ENCODE measurements at places on chromosomes 11 and 22.
A peak's percentile ranks its signal among the peaks of the same experiment; 100 is the strongest.

- DNase-seq = no peak
Observed at GRCh38 chr11:12834166-12834565, 159.9 kb downstream of the TEAD1 start.

DNA sequence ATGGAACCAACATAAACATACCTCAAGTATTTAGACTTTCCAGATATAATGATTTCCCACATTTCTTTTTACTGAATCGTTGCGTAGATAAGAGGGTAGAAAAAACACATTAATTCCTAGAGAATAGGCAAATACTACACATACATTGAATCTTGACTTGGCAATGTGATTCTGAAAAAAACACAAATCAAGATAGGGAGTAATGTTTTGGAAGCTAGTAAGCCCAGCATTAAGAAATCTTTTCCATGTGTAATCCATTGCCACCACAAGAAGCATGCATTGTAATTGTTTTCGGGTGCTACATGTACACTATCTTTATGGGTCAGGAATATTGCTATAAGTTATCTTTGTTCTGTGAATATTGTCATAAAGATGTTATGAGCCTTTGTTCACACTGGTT is 269.8 kb upstream of the PDGFD start:
- no peak for DNase-seq

- DNase-seq = peak; percentile 40
Observed at GRCh38 chr22:31829505-31829904, 75.7 kb downstream of the DEPDC5 start.

DNA sequence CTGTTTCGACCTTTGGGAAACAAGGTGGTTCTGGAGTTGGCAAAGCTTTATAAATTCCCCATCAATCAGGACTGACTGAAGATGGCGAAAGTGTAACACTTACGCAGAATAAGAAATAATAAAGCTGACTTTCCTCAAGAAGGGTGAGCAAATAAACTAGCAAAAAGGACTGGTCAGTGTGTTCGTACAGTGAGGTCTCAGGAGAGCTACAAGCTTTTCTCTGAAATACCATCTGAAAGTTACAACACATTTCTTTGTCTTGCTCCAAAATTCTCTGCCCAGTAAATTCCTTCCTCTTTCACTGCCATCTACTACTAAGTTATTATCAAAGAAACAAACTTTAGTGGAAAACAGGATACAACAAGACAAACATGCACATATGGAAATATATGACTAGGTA is 13.4 kb downstream of the PITPNB start:
- no peak for DNase-seq

DNA sequence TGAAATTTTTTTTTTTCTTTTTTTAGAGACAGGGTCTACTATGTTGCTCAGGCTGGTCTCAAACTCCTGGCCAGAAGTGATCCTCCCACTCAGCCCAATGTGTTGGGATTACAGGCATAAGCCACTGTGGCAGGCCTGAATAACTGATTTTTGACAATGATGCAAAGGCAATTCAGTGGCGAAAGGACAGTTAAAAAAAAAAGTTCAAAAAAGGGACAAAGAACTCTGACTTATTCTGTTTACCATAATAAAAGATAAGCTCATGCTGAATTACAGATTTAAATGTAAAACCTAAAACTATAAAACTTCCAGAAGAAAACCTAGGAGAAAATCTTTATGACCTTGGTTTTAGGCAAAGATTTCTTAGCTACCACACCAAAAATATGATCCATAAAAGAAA is 48.9 kb downstream of the ATG16L2 start:
- no peak for DNase-seq

DNA sequence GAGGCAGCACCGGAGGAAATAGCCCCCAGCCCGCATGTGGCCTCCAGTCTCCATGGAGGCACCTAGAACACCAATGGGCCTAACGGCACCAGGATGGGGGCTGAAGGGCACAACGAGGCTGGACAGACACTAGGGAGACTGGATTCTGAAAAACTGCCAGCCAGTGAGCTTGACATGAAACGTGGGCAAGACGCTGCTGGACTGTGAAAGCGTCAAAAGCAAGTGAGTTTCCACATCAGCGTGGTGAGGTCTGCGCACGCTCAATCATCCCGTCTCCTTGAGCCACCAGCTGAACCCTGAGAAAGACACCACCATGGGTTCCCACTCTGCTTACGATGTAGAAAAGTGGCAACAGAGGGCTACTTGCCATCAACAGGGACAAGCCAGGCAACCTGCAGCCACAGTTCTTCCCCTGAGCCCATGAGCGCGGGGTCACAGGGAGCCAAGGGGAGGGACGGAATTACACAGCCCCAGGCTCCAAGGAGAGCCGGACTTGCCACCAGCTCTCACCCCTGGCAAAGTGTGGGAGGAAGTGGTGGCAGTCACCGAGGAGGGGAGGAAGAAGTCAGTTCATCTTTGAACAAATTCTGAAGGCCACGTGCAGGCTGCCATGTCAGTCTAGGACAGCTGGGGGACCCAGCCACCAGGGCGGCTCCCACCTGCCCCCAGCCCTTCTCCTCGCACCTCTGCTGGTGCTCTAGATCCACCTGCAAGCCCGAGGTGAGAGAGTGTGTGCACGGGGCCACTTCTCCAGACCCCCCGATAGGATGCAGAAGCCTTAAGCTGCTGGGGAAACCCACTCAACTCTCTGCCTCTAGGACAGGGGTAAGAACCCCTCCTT is 131.1 kb downstream of the MPPED1 start:
- DNase-seq = no peak

- no peak for DNase-seq
Observed at GRCh38 chr22:35997438-35997837, 31.2 kb downstream of the RBFOX2 start.

GRCh38 chr22:36144886-36145541 is 15.5 kb downstream of the APOL3 start:
- DNase-seq = no peak

DNA sequence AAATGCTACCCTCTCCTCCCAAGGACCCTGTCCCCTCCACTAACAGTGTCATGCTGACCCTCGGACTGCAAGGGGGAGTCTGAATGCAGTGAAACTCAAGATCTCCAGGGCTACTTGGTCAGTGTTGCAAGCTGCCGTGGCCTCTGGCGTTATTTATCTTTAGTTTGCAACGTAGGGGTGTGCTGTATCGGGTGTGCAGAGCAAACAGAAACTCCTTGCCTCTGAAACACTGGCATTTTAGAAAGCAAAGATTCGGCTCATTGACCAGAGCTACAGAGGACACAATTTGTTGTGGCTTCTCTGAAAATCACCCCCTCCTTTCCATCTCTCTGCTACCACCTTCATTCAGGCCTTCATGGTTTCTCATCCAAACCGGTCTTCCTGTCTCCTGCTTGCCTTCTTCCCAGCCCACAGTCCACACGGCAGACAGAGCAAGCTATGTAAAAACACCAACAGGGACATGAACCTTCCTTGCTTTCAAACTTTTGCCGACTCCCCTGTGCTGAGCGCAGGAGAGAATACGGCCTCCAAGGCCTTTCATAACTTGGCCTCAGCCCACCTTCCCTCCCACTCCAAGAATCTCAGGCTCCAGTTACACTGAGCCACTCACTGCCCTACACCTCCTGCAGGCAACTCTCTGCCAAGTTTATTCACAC is 14.9 kb downstream of the FZD4 start:
- DNase-seq = no peak

DNA sequence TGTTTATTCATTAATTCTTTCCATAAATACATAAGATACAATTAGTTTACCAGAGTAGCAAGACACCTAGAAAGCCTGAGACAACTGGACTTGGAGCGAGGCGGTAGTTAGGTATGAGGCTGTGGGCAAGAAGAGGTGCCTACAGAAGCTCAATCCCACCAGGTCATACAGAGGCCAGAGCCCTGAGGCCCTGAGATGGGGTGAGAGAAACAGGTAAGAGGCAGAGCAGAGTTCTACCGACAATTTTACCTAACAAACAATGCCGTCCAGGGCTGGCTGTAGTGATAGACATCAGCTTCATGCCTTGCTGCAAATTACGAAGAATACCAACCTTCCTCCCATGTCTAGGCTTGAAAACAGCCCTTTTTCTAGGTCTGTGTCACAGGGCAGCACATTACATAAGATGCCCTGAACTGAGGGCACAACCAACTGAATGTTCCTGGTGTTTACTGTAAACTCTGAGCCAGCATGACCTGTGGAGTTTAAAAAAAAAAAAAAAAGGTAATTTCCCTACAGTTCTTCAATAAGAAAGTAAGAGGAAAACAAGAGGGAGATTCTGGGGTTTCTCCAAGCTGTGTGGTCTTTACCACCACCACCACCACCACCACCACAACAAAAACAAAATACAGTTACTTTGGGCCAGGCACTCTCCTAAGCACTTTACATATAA is 105.8 kb downstream of the GAB2 start:
- DNase-seq = no peak

DNA sequence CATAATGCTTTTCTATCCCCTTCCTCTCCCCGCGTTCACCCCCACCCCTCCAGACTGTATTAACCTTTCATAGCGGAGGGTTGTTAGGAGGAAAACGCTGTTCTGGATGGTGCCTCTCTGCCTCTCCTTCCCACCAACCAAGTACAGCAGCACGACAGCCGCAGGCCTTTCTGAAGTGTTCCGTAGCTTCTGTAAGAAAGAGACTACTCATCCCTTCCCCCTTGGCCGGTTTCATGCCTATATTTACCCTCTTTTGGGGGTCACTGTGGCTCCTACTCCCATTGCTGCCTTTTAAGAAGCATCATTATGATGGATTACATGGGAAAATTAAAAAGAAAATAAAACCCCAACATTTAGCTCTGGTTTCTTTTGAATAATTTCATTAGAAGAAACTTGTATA is 46.5 kb downstream of the ZBTB16 start:
- no peak for DNase-seq

GRCh38 chr11:84819537-84819936 is 807.6 kb downstream of the DLG2 start:
- DNase-seq = no peak

DNA sequence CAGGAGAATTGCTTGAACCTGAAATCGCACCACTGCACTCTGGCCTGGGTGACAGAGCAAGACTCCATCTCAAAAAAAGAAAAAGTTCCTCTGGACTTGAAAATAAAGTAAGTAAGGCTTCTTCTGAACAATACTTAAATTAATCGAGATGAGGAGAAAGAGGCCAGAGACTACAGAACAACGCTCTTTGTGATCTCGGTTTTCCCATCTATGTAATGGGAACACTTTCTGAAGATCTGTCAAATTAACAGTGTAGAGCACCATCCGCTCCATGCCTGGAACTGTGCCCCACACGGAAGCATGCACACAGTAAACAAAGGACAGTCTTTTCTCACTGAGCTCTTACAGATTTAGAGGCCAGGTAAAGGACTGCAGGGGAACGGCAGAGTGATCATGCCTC is 9.1 kb downstream of the AP1B1 start:
- no peak for DNase-seq

DNA sequence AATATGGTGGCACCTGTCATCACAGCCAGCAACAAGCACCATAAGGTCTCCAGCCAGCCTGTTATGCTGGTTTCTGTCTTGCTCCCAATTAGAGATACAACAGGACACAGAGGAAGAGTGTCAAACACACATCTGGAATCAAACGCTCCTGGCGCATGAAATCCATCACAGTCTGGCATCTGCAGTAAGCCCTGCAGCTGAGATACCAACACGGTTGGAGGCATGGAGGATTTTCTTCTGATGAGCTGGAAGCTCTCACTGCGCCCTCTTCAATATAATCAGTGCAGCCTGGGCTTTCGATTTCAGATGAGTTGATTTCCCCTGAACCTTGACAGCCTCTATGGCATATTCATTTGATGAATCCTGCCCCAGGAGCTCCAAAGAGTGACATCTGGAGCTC is 27.8 kb upstream of the CARS1 start:
- no peak for DNase-seq

- DNase-seq = no peak
Observed at GRCh38 chr11:61609980-61610366, 29.1 kb upstream of the SYT7 start.

- no peak for DNase-seq
Observed at GRCh38 chr11:850775-851763, 8.4 kb downstream of the TSPAN4 start.

- no peak for DNase-seq
Observed at GRCh38 chr22:16933291-16934282, 74.4 kb downstream of the GAB4 start.

- no peak for DNase-seq
Observed at GRCh38 chr11:70161043-70161625, 42.0 kb upstream of the FADD start.

GRCh38 chr11:72085621-72086351 is 5.1 kb downstream of the LRRC51 start:
- no peak for DNase-seq

GRCh38 chr22:48192071-48192470 is 1429.6 kb downstream of the TBC1D22A start:
- DNase-seq = no peak

DNA sequence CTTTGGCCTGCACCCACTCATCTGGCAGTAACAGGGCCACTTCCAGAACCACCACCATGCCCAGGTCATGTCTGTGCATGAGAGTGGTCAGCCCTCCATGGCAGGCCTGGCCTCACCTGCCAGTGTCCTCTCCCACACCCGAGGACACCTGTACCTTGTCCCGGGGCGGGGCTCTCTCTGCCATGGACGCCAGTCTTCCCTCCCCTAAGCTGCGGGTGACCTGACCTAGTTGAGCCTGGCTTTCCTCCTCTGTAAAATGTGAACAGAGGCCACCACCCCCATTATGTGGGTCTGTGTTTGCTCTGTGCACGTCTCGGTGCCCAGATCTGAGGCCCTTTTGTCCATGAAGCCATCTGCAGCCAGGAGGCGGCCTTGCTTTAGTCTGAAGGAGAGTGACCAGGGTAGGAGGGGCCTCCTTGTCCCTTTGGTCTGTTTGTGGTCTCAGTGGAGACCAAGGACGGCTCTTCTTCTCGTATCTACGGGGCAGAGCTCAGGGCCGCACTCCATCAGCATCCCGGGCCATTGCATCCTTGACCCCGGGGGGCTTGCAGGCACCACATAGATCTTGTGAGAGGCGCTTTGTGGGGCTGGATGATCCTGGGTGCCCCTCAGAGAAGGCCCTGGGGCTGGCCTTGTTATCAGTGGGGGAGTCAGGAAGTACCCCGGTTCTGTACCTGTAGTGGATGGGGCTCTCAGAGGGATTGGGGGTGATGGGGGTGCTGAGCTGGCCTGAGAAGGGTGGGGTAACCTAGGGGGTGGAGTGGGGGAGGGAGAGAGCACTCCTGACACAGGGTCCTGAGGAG is 121.6 kb downstream of the KCNQ1 start:
- DNase-seq = no peak

DNA sequence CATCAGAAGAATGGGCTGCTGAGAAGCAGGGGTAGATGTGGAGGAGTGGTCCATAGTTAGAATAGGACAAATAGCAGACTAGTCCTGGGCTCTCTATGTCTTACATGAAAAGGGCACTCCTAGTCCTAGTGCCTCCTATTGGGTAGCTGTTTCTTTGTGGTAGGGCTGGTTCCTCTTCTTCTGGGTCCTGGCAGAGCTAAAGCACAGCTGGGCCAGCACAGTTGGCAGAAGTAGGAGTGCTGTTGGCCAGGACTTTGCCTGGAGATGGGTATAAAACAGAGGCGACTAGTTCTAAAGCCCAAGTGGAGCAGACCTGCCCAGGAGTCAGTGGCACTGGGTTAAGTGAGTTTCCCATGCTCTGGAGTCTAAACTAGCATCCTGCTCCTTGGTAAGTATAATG is 55.2 kb downstream of the PPFIBP2 start:
- no peak for DNase-seq

GRCh38 chr11:75271730-75272129 is 31.2 kb downstream of the TPBGL start:
- DNase-seq = no peak

All from stimulated activated CD8-positive, alpha-beta memory T cell treated with anti-CD3 and anti-CD28 coated beads, Interleukin-15, amount 100 ng/mL, for 48 hours (primary cell).